ENCODE measurements at places on chromosomes 2 and 18.

DNA sequence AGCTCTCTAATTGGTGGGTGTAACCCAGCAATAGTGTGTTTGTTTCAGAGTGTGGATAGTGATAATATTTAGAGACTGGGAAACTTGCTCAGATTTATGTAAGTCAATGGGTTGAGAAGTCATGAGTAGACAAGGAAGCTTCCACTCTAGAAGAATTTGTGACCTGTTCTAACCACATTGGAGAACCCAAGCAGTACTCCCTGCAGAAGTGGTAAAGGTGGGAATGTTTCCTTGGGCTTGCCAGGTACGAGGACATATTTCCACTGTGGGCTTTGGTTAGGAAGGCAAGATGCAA is 350.4 kb downstream of the THSD7B start:
- DNase-seq = no peak

DNA sequence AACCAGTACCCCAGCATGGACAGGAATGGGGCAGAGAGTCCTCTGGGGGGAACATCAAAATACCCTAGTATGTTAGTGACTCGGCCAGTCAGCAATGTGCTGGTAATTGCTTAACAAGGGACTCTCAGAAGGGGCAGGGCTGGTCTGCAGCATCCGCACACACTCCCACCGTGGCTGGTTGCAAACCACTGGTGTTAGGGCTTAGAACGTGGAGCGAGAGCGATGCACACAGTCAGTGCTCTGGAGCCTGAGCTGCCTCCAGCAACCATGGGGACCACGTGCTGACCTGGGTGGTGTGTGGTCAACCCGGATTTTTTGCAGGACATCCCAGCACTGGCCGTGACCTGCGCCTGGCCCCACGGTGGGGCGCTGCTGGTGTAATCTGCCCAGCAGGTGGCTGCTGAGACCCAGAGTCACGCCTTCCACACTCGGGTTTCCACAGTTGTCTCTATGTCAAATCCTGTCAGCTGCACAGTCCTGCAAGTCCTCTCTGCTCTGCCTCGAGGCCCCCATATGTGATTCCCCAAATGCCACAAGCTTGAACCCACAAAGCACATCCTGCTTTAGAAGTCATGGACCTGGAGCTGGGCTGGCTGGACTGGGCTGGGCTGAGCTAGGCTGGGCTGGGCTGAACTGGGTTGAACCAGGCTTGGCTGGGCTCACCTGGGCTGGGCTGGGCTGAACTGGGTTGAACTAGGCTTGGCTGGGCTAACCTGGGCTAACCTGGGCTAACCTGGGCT is 50.6 kb upstream of the GPC1 start:
- no peak for DNase-seq

DNA sequence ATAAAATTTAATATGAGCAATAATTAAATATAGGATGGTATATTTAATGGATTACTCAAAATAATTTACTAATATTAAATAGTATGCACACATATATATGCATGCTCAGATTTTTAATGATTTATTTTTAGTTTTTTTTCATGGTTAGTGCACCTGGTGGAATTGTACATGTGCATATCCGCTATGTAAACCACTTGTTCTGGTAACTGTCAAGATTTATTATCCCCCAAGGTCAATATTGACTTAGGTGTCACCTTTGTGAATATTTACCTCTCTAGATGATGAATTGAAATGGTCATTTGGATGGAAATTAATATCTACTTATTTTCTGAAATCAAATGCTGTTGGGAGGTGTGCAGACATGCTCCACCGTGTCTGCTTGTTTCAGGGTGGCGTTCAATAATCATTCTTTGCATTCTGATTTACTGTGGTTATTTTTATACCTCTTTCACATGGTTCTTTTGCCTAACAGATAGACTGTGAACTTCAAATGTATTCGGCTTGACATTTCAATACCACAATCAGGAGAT is 14.7 kb downstream of the CNTNAP5 start:
- no peak for DNase-seq

GRCh38 chr2:137928547-137929518 is 35.4 kb upstream of the HNMT start:
- no peak for DNase-seq

DNA sequence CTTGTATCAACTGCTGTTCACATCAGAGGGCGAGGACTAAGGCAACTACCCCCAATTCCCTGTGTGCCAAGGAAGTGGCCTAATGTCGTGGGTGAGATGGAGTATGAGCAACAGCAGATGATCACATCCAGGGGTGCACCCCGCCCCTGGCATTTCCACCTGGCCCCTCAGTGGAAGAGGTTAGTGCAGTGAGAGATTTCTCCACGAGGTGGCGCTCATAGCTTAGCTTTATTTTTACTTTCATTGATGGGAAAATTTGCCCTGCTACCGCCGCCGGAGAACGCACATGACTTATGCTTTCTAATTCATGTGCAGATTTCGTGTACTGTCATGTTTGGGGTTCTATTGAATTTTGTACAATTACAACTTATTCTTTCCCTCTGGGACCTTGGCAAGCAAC is 470.6 kb upstream of the MEX3C start:
- DNase-seq = peak; percentile 12

- DNase-seq = no peak
Measured at GRCh38 chr2:205020673-205021072, 475.4 kb downstream of the PARD3B start.

DNA sequence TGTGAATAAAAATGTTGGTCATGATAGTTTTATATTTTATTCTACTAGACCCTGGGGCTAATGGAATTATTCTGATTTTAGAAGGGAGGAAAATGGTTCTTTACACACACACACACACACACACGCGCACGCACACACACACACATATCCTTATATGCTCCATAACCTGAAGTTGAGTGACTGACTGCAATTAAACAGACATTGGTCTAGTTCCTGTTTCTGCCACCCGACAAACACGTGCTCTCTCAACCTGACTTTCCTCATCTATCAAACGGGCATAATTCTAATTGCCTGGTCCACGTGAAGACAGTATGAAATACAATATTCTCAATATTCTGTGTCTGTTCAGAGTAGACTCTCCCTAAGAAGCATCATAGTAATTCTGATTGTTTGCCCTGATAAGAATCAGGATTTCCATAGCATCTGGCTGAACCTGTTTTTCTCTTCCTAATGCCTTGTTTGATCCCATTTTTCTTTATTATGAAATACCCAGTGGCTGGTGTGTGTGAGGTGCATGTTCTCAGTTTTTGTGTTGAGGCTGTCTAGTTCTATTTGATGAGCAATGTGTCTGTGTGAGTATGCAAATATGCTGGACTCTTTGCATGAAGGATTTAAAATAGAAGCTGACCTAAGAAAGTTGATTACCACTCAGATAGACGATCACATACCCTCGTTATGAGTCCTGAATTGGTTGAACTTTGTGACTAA is 51.0 kb downstream of the SETBP1 start:
- DNase-seq = no peak

DNA sequence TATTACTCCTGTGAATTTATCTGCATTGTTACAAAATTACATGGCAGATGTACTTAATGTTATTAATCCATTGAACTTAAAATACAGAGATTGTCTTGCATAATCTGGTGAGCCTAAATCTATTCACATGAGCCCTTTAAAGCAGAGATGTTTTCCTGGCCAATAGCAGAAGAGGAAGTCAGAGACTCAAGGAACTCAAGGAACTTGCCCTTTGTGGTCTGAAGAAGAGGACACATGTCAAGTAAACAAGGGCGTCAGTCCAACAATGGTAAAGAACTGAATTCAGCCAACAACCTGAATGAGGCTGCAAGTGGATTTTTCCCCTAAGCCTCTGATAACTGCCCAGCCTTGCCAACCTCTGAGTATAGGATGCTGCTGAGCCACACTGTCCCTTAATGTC is 356.3 kb upstream of the PKDCC start:
- no peak for DNase-seq

- DNase-seq = no peak
Measured at GRCh38 chr2:33528441-33528950, 52.0 kb downstream of the RASGRP3 start.

DNA sequence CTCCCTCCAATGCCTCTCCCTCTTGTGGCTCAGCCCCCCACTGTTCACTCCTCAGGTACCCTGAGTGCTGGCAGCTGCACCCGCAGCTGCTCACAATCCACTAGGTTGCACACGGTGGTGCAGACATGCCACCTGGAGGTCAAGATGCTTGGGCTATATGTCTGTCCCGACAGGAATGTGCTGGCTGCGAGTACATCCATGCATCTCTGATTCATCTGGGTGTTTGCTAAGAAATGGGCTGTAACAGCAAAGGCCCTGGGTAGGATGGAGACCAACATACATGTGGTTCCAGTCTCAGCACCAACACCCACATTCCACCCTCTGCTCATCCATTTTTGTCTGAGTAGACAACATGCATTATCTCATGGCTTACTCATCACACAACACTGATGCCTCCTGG is 31.3 kb downstream of the ANKMY1 start:
- DNase-seq = no peak

- no peak for DNase-seq
Measured at GRCh38 chr2:169080250-169081069, 11.1 kb downstream of the DHRS9 start.

- no peak for DNase-seq
Measured at GRCh38 chr2:197148401-197148800, 162.2 kb downstream of the ANKRD44 start.

GRCh38 chr2:24274809-24275208 is 85.5 kb downstream of the ITSN2 start:
- no peak for DNase-seq

DNA sequence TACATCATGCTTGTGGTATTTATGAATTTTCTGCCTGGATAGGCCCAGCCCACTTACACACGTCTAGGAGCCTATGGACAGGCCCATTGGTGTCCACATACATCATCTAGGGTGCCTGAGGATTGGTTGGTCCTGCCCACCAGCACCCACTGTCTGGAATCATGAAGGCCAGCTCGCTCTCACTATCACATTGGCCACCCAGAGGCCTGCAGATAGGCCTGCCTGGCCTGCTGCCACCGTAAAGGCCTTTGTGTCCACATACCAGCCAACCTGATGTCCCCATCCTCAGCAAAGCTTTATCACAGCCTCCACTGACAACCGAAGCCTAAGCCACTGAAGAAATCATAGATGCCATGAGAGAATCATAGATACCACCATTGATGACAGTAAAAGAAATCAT is 40.2 kb downstream of the METTL21A start:
- no peak for DNase-seq

- DNase-seq = no peak
Measured at GRCh38 chr2:180618570-180618969, 361.8 kb upstream of the UBE2E3 start.

All from T-helper 1 cell (primary cell).